GM06990 (cell line): ENCODE measurements at places on chromosomes 7 and 10.

GRCh38 chr7:75953431-75953830, 38.5 kb downstream of the POR start:
- no peak for DNase-seq

DNA sequence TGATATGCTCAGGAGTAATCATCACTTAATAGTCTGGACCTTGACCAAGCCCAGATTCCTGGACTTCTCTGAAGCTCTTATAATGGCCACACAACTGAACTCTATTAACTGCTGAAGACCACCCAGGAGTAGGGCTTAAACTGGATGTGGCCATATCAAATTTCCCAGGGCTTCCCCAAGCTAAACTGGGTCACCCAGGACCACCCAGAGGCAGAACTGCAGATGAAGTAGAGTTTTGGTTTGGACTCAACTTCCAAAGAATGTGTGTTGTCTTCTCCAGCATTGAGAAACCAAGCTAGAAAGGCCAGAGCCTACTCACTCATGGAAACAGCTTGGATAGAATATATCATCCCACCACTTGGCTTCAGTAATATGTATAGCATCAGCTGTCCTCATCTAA, 358.2 kb upstream of the MEOX2 start:
- DNase-seq, result no peak

DNA sequence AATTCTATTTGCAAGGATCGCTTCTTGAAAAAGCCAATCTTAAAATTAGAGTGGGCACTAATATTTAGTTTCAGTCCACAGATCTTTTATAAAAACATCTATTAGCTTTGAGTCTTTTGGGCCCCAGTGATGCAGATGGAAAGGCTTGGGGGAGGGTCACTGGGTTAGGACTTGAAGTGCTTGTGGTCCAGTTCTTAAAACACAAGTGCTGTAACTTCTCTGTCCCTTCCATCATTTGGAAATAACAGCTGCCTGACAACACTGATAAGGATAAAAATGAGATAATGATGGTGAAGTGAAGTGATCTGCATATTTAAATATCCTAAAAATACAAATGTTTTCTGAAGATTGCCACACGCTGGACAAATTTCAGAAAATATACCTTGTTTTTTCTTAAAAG, 37.1 kb upstream of the ZRANB1 start:
- no peak for DNase-seq

GRCh38 chr7:159227433-159227832, 82.8 kb upstream of the VIPR2 start:
- no peak for DNase-seq

DNA sequence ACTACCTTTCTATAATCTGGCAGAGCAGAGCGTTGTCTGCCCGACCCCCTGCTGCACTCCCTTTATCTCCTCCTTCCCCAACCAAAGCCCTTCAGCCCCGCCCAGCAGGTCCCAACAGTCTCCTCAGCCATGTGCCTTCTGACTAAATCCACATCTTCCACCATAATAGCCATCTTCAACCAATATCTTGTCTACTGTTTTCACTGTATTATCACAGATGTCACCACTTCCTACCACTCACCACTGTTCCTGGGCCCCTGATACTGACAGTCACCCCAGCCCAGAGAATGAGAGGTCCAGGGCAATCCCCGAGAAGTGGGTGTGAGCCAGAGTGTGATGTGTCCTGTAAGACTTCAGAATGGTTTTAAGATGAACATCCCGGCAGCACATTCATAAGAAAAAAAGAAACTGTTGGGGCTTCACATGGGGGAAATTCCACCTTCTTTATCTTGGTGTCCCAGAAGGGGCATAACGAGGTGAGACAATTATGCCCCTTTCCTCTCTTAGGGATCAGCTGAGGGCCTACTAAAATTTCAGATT, 25.3 kb downstream of the CCDC6 start:
- DNase-seq, result peak; percentile 80

DNA sequence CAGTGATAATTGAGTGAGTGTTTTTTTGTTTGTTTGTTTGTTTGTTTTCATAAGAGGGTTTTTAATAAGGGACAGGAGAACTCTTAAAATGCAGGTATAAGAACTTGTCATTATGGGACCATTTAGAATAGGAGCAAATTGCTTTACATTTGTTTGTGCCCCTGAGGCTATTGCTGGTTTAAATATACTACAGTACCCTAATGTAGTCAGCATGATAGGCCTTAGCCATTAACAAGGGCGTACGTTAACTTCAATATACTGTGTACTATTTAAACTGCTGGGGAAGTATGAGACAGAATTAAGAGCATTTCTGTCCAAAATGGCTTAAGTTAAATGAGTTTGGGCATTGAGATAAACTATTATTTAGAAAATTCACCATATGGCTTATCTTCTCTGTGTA, 26.2 kb downstream of the PRKAR2B start:
- no peak for DNase-seq

- DNase-seq, result no peak
These were observed 84.0 kb upstream of the TMEM248 start for GRCh38 chr7:66837007-66837406.

GRCh38 chr10:60654813-60655464, 123.3 kb upstream of the CDK1 start:
- no peak for DNase-seq

- no peak for DNase-seq
These were observed 40.4 kb downstream of the AUTS2 start for GRCh38 chr7:69638674-69639073.

GRCh38 chr10:113310347-113310746, 242.5 kb upstream of the HABP2 start:
- no peak for DNase-seq

GRCh38 chr7:15481132-15481531, 80.7 kb downstream of the AGMO start:
- no peak for DNase-seq
